ENCODE measurements at places on chromosomes 4 and X.

- DNase-seq = no peak
Observed at GRCh38 chr4:138223231-138223910, 18.8 kb downstream of the SLC7A11 start.

DNA sequence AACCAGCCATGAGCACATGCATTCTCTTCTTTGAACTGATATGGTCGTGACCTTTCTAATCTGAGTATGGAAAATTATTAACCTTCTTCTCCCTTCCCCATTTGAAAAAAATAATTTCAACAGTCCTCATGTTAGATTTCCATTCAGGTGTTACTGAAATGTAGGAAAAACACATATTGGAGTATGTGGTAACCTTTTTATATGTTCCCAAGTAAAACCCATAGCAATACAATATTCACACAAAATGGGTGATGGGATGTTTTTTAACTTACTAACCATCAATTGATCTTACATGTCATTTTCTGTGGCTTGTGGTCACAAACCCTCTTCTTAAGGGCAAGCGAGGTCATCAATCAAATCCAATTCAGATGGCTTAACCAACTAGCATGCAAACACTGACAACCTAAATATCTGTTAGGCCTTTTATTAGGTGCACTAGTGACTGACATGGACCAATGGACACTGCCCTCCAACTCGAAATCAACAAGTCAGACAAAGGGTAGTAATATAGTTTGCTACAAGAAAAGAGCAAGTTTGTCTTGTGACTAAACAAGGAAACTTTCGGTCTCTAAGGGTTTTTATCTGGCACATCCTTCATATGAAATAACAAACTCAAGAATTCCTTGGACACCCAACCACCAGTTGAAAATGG lies 74.3 kb downstream of the CAMK2D start:
- DNase-seq = no peak

DNA sequence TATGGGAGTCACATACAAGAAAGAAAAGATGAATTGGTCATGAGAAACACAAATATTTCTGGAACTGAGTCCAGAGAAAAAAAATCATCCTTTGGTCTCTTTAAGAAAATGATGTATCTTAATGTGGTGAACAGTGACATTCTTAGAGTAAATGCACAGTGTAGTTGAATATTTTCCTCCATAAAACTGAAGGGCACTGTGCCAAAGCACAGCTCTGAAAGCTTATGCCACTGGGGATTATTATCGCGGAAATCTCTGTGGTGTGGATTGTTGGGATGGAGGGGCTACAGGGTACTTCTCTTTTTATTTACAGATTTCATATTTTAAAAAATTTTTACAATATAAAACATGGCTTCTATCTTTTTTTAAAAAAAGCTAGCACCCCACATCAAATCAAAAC lies 908.1 kb downstream of the CCSER1 start:
- DNase-seq = no peak

DNA sequence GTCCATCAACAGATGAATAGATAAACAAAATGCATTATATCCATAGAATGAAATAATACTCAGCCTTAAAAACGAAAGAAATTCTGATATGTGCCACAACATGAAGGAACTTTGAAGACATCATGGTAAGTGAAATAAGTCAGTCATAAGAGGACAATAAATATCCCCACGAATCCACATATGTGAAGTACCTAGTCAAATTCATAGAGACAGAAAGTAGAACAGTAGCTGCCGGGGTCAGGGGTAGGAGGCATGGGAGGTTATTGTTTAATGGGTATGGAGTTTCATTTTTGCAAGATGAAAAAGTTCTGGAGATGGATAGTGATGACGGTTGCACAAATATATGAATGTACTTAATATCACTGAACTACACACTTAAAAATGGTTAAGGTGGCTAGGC lies 151.6 kb upstream of the MAP3K15 start:
- no peak for DNase-seq

- no peak for DNase-seq
Observed at GRCh38 chr4:186061921-186062320, 7.0 kb upstream of the TLR3 start.

- DNase-seq = no peak
Observed at GRCh38 chr4:169791527-169792156, 33.9 kb upstream of the HPF1 start.

DNA sequence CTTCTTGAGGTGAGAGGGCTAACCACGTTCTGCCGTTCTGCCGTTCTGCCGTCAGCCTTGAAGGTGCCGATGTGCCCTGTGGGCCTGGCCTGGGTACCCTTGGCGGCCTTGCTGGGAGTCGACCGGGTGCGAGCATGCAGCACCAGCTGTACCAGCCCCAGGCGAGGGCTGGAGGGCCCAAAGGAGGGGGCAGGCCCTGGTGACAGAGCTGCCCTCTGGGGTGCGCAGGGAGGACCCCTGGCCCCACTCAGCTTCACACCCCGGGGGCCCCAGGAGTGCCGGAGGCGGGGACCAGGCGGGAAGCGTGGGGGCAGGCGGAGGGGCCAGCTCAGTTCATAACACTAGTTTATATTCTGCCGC lies 22.1 kb downstream of the UVSSA start:
- DNase-seq = no peak

DNA sequence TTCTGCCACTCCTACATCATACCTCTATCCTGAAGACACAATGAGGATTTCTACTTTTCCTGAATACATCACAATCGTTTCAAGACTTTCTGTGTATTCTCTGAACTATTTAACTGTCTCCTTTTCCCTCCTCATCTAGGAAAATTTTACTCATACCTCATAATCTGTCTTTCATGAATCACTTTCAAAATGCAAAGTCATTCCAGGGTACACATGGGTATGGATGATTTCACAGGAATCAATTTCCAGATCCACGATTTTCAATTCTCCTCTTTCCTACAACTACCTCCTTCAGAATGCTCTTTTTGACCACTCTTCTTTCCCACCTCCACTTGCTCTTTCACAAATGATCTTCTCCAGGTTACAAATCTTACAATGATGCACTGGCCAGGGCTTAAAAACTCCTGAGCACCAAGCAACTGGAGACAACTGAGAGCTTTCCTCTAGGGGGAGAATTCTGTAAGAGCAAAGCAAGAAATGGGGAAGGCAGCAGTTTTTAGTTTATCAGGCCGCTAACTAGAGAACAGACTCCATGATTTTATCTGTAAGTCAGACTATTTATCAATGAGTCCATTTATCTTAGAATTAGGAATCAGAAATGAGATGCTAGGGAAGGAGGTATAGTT lies 116.4 kb downstream of the PPP3CA start:
- DNase-seq = no peak

DNA sequence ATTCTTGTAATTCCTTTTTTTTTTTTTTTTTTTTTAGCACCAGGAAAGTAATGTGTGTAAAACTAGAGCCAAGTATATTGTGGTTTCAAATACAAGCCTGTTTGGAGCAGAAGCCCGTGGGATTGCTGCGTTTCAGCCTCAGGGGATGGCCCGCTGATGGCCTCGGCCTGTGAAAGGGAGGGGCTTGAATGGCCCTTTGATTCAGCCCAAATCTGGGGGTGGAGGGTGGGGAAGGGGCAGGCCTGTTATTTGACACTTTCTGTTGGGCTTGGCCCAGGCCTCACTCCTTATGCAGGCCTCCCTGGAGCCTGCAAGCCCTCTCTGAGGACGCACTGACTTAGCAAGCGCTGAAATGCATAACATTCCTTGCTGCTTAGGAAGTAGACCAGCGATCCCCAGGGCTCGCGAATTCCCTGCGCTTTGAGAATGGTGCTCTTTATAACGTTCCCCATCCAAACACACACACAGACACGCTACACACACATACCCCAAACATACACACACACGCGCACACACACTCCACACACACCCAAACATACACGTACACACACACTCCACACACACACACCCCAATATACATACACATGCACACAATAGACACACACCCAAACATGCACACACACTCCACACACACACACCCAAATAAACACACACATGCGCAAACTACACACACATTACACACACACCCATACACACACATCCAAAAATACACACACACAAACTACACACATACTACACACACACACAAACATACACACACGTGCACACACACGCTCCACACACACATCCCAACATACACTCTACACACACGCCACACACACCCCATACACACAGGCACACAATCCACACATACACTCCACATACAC lies 29.6 kb downstream of the TLR10 start:
- no peak for DNase-seq

DNA sequence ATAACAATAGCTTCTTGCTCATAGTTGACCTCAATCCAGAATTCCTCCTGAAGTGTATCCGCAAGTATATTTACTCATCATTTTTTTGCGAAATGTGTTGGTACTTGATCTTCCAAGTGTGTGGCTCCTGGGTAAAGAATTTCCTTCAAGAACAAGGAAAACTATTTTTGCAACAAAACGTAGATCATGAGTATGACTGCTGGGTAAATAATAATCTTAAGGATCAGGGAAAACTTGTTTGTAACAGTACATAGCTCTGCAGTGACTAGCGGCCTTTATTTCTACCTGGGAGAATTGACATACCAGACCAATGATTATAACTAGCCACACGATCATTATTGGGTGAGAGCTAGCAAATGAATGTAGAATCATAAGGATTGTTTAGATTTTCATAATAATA lies 1311.7 kb downstream of the ARAP2 start:
- DNase-seq = no peak

- DNase-seq = no peak
Observed at GRCh38 chrX:133375615-133376340, 39.5 kb downstream of the GPC4 start.

GRCh38 chr4:80594701-80595100 lies 259.2 kb downstream of the CFAP299 start:
- DNase-seq = no peak

- no peak for DNase-seq
Observed at GRCh38 chrX:132561974-132562373, 73.1 kb upstream of the MBNL3 start.

DNA sequence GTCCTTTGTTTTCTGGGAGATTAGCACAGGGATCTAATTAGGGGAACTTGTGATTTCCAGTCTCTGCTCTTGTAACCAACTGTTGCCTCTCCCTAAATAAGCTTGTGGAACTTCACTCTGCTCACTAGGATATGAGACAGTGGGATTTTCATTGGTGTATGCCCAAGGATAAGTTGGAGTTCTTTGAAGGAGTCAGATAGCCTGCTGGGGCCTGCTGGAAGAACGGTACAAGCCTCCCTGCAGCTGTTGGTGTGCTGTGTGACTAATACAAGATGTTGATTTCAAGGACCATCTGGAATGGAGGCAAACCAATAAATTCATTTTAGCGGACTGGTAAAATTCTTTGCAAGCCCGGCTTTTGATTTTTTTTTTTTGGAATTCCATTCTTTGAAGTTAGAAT lies 167.0 kb downstream of the AASDH start:
- DNase-seq = no peak

- DNase-seq = no peak
Observed at GRCh38 chr4:169239221-169239905, 31.4 kb downstream of the SH3RF1 start.

GRCh38 chrX:9164086-9164485 lies 130.2 kb upstream of the FAM9B start:
- DNase-seq = no peak

- DNase-seq = no peak
Observed at GRCh38 chr4:154001193-154001592, 212.3 kb upstream of the SFRP2 start.

DNA sequence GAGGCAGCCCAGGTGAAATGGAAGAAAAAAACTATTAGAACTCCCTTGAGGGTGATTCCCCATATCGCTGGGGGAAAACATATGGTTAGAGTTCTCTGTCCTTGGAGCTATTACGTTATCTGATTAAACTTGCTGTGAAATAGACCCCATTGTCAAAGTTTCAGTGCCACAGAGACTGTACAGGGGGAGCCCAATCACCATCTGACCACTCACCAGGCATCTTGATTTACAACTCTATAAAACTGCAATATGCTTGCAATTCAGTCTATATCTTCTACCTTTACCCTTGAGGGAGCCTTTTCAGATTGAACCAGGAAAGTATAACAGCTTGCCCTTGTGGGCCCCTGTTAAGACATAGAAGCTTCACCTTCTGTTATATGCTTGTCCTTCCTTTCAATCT lies 18.2 kb downstream of the TMEM255A start:
- DNase-seq = no peak

GRCh38 chr4:22634541-22635181 lies 58.1 kb upstream of the GBA3 start:
- DNase-seq = no peak

GRCh38 chr4:37881811-37882210 lies 9.1 kb upstream of the TBC1D1 start:
- DNase-seq = no peak

GRCh38 chrX:10507876-10508275 lies 112.5 kb downstream of the MID1 start:
- DNase-seq = no peak

GRCh38 chr4:133865612-133866327 lies 335.8 kb downstream of the PABPC4L start:
- no peak for DNase-seq

- no peak for DNase-seq
Observed at GRCh38 chr4:147749811-147750321, 18.0 kb downstream of the ARHGAP10 start.

DNA sequence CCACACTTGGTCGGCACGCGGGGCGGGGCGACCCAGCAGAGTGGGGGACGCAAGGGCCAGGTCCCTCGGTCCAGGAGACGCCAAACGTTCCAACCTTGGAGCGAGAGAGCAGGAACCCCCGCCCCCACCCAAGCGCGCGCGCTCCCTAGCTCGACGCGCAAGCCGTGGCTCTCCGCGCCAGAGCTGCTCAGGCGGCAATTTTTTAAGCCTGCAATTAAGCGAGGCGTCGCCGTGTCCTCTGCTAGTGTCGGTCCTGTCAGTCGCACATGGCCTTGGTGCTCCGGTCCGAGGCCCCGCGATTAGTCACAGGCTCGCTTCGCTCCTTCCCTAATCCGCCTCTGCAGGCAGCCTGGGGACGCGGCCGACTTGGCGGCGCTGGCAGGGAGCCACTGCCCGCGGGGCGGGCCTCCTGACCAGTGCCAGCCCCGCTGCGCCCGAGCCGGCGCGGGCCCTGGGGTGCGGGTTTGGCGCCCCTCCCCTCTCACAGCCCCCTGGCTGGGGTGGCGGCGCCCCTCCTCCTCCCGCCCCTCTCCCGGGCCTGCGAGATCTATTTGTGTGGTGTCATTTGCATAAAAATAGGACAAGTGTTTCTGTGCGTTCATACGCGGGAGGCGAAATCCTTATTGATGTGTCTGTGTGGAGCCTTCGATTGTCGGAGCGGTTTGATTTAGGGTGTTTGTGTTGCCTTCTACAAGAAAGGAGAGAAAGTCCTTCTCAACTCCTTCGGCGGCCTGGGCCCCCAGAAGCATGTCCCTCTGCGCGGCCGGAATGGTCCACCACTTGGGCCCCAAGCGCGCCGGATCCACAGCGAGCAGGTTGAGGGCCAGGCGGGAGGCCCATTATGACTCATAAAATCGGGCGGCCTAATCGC lies 9.8 kb upstream of the BCOR start:
- DNase-seq = no peak

GRCh38 chrX:129655547-129656249 lies 942 bp upstream of the APLN start:
- peak; percentile 6 for DNase-seq

- no peak for DNase-seq
Observed at GRCh38 chrX:30910124-30910860, 21.2 kb upstream of the TAB3 start.

- DNase-seq = peak; percentile 72
Observed at GRCh38 chr4:83114576-83114975, at the start of gene PLAC8. PLAC8 (minus strand) TSS chr4:83114729; CDS start chr4:83107921, 6,808 bp downstream.

GRCh38 chr4:22850055-22850454 lies 157.3 kb downstream of the GBA3 start:
- no peak for DNase-seq

- no peak for DNase-seq
Observed at GRCh38 chr4:182277377-182277776, 34.2 kb downstream of the TENM3 start.

GRCh38 chrX:151702026-151702714 lies 6.9 kb downstream of the PRRG3 start:
- no peak for DNase-seq
